ENCODE measurements at places on chromosomes 3 and 15.

DNA sequence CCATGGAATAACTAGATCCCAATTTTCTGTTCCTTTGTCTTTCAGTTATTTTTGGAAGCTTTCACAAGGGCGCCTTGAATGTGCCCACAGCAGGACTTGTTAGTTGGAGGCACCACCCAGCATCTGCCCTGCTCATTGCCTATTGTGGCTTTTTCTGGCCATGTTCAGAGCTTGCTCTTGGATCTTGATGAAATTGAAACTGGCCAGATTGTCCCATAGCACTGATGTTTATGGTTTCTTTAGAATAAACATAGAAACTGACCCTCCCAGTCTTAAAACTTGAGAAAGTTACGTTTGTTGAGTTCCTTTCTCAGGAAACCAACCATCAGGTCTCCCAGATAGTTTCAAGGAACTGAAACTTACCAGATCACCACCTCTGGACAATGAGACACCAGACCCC lies 474.7 kb downstream of the IL5RA start:
- no peak for DNase-seq

GRCh38 chr3:63089751-63090132 lies 188.4 kb upstream of the SYNPR start:
- DNase-seq: no peak

DNA sequence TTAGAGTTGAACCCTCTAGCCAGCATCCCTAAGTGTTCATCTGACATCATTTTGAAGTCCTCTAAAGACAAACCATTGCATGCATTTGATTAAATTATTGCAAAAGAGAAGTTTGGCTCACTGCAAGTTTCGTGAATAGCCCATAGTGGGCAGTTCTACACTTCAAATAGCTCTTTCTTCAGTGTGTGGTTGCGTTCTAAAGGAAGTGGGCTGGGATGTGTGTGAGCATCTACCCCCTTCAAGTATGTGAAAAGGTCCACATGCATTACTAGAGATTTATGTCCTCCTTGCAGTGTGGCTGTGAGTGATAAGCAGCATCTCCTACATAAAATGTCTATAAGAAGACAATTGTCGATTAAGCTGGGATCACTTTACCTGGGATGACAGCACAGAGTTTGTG lies 54.6 kb downstream of the SST start:
- DNase-seq: no peak

DNA sequence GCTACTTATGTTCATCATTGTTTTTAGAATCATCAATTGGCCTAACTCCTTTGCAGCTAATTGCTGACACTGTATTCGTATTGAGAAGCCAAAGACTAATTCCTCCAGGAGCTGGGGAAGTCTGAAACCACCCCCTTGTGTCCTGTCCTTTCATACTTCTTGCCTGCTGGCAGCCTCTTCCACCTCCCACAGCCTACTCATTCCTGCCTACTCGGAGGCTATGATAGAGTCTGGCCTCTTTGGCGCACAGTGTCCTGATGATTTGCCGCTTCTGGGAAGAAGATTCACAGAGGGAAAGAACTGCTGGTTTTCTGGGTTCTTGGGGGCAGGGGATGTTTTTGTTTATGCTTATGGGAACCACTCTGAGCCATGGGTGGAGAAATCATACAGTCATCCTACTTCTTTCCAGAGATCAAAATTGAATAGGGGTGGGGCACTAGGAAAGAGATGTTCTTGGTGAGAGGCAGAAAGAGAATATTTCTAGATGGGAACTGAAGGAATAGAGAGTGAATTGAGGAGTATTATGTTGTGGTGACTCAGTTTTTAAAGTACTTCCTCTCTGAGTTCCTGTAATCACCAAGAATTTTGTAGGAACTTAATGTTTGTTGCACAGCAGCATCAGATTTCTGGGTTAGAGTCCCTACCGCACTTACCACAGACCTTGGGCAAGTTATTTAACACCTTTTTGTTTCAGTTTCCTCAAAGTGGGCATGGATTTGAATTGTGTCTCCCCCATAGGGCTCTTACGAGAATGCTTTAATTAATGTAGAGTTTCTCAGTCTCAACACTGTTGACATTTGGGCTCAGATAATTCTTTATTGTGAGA lies 22.1 kb upstream of the SCAANT1 start:
- DNase-seq: no peak

DNA sequence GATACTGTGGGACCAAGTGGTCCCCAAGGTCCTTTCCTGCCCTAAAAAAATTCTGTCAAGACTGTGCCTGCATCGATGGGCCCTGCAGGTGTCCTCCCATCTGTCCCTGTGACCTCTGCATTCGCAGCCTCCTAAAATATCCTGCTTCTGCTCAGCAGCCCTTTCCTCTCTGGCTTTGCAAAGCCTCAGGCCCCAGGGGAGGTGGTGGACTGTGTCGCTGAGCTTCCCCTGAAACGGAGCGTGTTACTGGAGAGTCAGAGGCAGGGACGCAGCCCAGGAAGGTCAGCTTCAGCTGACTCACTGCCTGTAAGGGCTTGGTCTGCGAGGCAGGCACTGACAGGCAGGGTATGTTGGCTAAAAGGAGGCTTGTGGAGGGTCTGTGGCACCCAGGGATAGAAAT lies 110.0 kb downstream of the RAB11A start:
- no peak for DNase-seq

GRCh38 chr15:95324656-95325055 lies 1005.8 kb upstream of the NR2F2 start:
- DNase-seq: no peak

DNA sequence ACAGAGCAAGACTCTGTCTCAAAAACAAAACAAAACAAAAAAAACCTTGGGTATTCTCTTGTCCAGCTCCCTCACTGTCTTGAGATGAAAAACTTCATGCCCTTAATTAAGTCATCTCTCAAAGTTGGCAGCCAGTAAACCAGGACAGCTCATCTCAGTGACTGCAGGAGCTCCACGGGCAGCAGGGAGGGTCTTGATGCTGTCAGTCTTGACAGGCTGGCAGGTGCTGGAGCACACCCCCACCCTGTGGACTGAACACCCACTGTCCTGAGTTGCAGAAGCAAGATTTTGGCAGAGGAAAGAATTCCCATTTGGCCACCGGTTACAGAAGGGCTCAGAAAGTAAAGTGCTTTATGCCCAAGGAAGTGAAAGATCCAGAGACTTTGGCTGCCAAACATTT lies 8.0 kb downstream of the DNAJA4 start:
- DNase-seq: no peak

- no peak for DNase-seq
Observed at GRCh38 chr3:69273896-69274295, 112.0 kb downstream of the FRMD4B start.

GRCh38 chr15:59168536-59168935 lies 38.1 kb upstream of the LDHAL6B start:
- DNase-seq: no peak

GRCh38 chr3:124577494-124578167 lies 152.6 kb upstream of the UMPS start:
- no peak for DNase-seq

- DNase-seq: no peak
Observed at GRCh38 chr3:50050361-50050760, 38.4 kb upstream of the RBM5 start.

DNA sequence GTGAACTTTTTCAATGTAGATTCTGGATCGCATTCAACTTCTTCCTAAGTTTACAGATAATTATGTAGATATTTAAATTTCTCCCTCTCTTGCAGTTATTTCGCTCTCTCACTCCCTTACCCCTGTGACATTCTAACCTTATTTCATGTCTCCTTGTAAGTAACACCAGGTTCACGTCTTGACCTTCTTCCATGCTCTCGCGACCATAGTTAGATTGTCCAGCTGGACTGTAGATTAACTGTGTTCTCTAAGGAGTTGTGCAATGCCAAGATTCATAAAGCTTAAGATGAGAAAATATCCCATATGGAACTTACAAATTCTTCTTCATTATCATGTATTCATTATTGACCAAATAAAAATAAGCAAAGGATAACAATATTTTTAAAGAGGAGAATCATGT lies 430.5 kb downstream of the GABRG3 start:
- DNase-seq: no peak

- DNase-seq: peak; percentile 39
Observed at GRCh38 chr3:44862226-44862637, 520 bp downstream of the TMEM42 start.

- no peak for DNase-seq
Observed at GRCh38 chr15:41921167-41921566, 27.3 kb upstream of the SPTBN5 start.

DNA sequence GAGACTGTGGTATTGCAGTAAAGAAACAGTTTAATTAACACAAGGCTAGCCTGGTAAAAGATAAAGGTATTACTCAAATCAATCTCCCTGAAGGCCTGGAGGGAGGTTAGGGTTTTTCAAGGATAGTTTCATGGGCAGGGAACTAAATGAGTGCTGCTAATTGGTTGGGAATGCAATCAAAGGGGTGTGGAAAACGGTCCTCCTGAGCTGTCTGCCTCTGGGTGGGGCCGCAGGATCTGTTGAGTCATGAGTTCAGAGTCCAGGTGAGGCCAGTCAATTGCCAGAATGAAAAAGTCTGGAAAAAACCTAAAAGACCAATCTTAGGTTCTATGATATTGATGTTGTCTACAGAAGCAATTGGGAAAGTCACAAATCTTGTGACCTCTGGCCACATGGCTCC lies 293.2 kb downstream of the MCTP2 start:
- DNase-seq: no peak

- DNase-seq: no peak
Observed at GRCh38 chr3:110646496-110646895, 425.1 kb upstream of the NECTIN3 start.

DNA sequence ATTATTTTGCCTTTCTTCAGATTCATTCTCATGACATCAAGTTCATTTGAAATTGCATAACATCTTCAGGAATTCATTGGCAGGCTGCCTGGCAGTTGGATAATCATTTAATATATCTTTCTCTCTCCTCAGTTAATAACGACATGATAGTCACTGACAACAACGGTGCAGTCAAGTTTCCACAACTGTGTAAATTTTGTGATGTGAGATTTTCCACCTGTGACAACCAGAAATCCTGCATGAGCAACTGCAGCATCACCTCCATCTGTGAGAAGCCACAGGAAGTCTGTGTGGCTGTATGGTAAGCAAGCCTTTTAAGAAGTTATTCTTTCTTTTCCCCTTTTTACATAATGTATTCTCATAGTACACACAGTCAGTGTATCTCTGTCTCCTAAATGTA lies 38.2 kb downstream of the TGFBR2 start:
- DNase-seq: no peak

- no peak for DNase-seq
Observed at GRCh38 chr3:37997791-37998370, 7.3 kb downstream of the VILL start.

DNA sequence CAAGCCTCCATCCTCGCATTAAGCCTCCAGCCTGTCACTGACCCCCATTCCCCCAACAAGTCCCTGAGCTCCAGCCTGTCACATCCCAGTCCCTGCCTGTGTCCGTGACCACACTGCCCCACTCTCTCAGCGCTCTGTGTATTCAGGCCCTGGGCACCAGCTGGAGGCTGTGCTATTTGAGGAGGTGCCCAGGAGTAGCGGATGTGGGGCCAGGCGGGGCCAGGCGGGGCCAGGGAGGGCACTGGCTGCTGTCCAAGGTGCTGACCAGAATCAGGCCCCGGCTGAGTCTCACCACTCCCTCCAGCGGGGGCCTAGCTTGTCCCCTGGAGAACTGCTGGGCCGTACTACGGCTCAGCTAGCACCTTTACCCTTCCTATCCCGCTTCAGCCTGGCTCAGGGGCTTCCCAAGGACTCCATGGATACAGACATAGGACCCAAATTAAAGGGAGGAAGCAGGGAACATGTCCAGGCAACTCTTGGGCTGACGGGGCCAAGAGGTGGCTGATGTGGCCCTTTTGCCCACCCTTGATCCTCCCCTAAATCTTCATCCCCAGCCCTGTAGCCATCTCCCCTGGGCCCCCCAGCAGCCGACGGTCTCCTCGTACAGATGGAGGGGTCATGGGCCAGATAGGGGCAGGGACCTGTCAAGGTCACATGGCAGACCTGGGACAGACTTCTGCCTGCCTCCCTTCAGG lies 1.1 kb downstream of the HHATL start:
- DNase-seq: peak; percentile 52

DNA sequence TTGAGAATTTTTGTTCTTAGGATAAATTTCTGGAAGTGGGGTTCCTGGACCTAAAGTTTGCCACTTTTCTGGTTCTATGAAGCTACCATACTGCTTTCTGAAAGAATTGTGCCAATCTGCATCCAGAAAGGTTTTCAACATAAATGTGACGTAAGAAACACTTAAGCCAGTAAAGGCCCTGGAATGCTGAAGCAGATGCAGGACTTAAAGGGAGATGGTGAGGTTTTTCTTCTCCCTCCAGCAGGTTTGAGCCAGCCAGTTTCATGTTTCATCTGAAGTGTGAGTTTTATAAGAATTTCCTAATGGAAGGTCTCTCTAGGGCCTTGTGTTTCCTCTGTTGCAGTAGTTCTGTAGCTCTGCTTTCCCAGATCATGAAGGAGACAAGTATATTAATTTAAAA lies 33.1 kb downstream of the ZNF592 start:
- no peak for DNase-seq

GRCh38 chr3:126567696-126568438 lies 9.1 kb upstream of the C3orf22 start:
- DNase-seq: no peak

DNA sequence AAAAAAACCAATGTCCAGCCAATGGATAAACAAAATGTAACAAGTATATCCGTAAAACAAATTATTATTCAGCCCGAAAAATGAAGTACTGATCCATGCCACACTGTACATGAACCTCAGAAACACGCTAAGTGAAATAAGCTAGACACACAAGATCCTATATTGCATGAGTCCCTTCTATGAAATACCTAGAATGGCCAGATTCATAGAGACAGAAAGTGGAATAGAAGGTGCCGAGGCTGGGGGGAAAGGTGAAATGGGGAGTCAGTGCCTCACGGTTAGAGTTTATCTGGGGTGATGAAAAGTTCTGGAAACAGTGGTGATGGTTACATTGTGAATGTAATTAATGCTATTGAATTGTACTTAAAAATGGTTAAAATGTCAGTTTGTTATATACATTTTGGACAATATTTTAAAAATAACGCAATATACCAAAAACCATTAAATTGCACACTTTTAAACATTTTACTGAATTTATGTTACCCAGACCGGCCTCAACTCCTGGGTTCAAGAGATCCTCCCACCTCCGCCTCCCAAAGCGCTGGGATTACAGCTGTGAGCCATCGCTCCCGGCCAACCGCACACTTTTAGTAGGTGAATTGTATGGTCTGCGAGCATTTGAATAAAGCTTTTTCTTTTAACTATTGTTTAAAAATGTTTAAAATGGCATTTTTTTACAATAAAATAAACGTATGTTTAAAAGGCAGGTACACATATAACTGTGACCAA lies 2.1 kb downstream of the RNF168 start:
- DNase-seq: no peak

DNA sequence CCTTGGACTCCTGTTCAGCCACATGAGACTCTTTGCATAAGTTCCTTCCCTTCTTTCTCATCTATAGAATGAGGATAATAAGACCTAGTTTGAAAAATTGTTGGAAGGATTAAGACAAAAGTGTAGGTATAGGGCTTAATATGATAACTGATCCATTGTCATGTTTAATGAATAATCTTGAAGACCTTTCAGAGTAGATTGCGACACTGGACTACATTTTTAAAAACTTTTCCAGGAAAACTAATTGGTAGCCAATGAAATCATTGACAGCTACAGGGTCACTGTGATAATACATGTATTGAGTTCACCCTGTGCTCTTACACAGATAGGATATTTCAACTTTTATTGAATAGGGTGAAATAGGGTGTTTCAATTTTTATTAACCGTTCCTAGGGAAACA lies 78.5 kb upstream of the FBN1 start:
- DNase-seq: no peak

- DNase-seq: no peak
Observed at GRCh38 chr3:177610686-177611633, 413.7 kb upstream of the TBL1XR1 start.
